T-helper 2 cell (primary cell): ENCODE measurements at places on chromosomes 3 and 15.

- DNase-seq: no peak
These were observed 8.1 kb downstream of the GFM1 start for GRCh38 chr3:158652463-158652862.

DNA sequence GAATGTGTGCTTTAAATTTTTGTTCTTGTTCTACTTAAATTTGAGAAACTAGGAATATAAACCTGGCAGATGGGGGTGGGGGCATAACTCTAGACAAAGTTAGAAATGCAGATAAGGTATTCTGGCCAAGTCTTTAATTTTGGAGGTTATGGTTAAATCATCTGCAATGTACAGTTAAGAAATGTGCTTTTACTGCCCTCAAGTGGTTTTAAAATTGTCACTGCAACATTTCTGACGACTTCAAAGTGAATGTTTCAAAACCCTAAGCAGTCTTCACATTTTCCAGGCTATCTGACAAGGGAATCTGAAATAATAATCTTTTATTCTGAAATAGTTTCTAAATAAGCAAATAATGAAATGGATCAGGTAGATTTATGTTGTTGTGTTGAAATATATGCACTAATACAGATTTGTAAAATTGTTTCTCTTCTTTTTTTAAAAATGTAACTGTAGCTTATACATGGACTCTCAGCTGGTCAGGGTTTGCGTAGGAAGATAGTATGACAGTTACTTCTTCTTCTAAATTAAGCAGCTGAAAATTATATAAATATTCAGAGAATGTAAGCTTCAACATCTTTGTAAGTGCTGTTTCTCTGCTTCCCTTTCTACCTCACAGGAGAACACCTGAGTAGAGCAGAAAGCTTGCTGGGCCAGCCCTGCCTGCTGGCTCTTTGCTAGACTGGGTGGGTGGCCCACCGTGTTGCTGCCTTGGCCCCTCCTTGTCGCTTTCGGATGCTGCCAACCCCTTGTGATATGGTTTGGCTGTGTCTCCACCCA lies 45.0 kb downstream of the SUCNR1 start:
- DNase-seq: peak; percentile 51

GRCh38 chr3:65850261-65850660 lies 188.5 kb downstream of the MAGI1 start:
- DNase-seq: no peak

- no peak for DNase-seq
These were observed 15.5 kb upstream of the CMTM8 start for GRCh38 chr3:32222950-32223349.

GRCh38 chr3:140854961-140855360 lies 86.7 kb upstream of the SLC25A36 start:
- DNase-seq: no peak

- DNase-seq: no peak
These were observed 35.2 kb downstream of the PARP15 start for GRCh38 chr3:122612696-122613095.

DNA sequence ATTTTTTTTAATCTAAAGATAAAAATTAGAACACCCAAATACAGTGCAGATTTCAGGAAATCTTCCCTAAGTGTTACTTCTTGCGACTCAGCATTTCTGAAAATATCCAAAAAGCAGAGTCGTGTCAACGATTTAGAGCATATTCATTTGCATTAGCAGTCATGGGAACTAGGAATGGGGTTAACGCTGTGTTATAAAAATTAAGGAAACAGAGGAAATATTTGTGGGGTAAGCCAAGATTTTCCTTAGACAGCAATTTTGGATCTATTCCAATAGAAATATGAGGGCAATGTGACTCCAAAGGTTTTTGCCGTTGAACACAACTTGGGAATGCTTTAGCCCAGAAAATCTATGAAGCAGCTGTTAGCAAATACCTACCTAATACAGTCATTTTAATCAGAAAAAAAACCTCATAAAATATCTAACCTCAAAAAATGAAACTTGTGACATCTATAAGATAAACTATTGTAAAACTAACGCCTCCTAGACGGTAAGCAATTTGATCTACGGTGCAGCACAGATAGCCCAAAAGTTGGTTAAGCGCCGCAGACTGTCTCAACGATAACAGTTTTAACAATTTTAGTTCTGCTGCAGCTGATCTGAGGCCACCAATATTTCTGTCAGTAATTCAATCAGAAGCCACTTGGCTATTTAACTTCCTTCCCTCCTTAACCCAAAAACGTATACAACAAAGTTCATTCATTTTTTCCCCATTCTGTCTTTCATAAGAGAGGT lies 5.8 kb upstream of the ATP11B start:
- DNase-seq: no peak

GRCh38 chr15:66167854-66168253 lies 85.7 kb downstream of the MEGF11 start:
- DNase-seq: no peak

- no peak for DNase-seq
These were observed 46.8 kb downstream of the DMXL2 start for GRCh38 chr15:51575775-51576174.

GRCh38 chr15:71278989-71279756 lies 163.9 kb downstream of the THSD4 start:
- DNase-seq: no peak

GRCh38 chr3:89353465-89353864 lies 246.0 kb downstream of the EPHA3 start:
- no peak for DNase-seq

DNA sequence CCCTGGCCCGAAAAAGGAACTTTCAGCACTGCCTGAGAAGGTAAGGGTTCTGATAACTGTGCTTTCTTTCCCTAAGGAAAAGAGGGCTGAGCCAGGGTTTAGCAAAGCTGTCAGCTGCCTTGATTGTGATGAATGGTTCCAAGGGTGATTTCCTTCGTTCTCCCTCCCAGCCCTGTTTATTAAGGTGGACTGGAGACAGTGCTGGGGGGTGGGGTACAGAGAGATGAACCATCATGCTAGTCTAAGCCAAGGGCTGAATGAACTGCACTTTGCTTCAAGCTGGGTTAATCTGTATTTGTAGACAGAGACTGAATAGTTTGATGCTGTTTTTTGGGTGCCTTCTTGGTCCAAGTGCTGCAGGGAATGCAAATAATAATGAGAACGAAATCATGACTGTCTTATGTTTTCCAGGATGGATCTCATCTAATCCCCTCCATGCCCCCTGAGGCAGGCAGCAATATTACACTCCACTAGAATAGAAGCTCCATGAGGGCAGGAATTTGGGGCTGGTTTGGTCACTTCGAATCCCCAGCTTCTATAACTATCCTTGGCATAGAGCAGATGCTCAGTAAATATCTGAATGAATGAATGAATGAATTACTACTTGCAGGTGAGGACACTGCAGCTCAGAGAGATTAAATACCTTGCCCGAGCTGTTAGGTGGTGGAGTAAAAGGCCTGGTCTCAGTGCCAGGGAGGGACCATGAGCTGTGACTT lies 10.9 kb downstream of the PXYLP1 start:
- no peak for DNase-seq

- no peak for DNase-seq
These were observed 9.5 kb downstream of the IFT122 start for GRCh38 chr3:129449279-129450115.

DNA sequence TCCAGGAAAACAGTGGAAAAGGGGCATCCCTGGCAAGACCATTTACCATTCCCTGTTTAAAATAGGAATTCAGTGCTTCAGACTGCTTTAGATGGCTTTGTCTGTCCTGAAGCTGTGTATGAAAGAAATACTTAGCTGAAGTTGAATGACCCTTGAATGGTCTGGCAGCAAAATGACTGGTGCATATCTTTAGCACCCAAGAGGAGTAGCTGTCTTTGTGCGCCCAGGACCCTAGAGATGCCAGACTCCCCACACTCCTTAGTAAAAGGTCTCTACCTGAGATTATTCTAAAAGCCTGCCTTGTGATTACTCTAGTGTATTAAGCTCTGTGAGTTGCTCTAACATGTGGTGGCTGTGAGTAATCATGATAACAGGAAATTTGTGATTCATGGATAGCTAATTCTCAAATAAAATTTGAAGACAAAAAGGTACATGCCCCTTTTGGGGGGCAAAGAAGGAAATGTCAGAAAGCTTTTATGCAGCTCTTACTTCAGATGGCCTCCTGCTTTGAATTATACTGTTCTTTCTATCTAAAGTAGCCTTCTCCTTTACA lies 3.2 kb downstream of the MAPKBP1 start:
- DNase-seq: no peak

DNA sequence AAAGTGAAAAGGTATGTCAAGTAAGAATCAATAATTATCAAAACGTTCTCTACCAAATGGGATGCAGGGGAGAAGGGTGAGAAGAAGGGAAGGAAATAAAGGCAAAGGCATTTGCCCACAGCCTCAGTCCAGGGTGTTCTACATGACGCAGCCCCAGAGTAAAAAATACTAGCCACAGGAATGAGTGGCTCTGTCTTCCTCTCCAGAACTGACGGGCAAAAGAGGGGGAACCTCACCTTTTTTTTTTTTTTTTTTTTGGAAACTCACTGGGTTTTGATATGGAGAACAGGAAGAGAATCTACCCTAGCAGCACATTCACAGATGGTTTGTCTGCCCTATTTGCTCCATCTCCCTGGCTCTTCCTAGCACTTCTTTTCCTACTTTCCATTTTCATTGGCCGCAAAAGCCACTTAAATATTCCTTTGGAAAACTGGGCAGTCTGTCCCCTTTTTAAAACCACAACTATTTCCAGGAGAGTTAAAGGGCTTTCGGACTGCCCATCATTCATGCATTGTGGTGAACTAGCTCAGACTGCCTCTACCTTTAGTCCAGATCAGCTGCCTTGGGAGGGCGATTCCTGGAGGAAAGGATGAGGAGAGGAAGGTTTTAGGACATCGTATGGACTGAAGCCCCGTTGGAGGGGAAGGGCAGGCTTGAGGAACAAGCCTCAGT lies 28.2 kb downstream of the B3GNT5 start:
- no peak for DNase-seq

DNA sequence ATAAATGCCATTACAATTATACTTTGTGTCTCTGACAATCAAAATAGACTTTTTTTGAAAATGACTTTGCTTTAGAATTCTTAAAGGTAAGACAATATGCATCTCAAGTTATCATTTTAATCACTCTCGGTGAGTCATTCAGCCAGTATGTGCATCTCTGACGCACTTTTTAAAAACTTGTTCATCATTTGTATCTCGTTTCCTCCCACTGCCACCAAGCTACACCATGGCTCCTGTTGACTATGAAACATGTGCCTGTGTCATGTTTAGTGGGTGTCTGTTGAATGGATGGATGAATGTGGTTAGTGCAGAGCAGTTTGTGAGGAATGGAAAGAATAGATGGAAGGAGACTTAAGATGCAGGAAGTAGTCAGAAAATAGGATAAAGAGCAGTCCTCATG lies 68.6 kb downstream of the ARPP21 start:
- no peak for DNase-seq

- no peak for DNase-seq
These were observed 677.0 kb downstream of the FHIT start for GRCh38 chr3:60574046-60574769.

- DNase-seq: no peak
These were observed 34.7 kb upstream of the CDCP1 start for GRCh38 chr3:45180899-45181298.

DNA sequence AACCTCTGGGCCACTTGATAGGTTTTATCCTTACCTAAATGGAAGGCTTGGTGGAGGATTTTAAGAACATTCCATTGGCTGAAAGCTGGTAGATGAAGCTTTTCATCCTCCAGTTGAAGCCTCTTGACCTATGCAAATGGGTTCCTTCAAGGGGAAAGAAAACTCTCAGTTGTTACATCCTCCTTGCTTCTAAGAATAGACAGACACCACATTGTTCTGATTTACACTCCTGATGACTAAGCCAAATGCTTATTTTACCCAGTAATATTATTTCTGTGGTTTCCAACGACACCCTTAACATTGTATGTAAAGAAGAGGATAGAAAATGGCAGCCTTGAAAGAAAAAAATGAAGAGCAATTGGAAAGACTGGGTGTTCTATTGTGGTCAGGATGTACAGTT lies 480.5 kb downstream of the OTOL1 start:
- DNase-seq: no peak

DNA sequence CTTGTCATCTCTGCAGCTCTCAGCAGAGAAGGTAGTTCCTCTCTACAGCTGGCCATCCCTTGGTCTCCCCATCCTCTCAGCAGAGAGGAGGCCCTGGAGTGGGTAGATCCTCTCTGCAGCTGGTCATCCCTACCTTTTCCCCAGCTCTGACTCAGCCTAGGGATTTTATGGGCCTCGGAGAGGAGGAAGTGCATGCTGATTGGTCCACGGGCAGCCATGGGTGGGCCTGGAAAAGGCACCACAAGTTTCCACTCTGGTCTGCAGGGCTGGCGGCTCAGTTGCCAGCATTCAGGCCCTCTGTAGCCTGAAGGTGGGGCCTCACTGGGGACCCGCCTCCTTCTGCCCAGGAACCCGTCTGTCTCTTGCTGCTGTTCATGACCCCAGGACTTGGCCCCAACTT lies 36.9 kb downstream of the NR1D2 start:
- no peak for DNase-seq

DNA sequence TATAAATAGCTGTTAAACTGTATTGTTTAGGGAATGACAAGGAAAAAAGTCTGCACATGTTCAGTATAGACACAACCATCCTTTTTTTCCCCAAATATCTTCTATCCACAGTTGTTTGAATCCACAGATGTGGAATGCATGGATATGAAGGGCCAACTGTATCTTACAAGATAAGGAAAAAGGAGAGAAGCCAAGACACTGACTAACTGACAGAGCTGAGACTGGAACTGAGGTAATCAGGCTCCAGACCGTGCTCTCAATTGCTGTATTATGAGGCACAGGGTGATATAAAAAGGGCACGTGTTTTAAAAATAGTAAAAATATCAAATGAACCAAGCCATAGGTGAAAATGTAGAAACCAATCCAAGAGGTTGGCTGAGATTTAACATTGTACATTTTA lies 49.0 kb downstream of the DHX36 start:
- no peak for DNase-seq
